ENCODE measurements at places on chromosomes 1 and 21.

DNA sequence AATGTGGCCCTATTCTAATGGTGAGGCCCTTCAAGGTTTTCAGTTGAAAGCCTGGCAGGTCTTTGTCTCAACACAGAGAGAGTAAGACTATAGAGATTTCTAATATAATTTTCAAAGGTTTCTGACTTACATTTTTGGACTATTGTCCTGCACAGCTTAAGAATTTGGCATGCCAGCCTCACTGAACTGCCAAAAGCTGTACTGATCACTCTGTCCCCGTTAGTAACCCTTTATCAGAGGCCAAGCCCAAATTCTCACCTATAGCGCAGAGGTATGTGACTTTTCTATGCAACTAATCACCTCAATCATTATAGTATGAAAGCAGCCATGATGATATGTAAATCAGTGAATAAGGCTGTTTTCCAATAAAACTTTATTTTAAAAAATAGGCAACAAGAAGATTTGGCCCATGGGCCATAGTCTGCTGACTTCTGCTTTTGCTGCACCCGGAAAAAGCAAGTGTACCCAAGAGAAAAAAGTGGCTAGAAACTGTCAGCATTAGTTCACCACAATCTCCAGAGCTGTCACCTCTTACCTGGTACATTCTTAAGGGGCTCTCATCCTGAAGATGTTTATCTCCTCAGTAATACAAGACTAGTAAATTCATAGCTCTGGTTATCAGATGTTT, 85.4 kb downstream of the PIGK start:
- DNase-seq, result no peak

- DNase-seq, result no peak
These were observed 208.4 kb downstream of the ROR1 start for GRCh38 chr1:63982201-63982600.

GRCh38 chr1:33086384-33086850, 5.5 kb downstream of the AZIN2 start:
- peak; percentile 55 for DNase-seq

DNA sequence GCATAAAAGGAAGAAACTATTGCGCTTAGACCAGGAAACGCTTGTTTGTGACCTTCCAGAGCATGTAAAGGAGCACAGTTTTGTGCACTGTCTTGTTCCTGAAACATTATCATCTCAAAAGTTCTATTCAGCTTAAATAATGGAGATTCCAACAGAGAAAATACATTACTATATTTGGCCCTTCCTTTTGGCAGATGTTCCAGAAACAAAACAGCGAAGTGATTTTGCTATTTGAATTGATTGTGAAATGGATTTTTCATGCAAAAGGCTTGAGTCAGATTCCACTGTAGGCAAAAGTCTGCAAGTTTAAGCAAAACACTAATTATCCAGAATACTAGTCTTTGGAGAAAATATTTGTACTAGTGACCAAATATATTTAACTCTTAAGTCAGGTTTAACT, 80.3 kb upstream of the PTBP2 start:
- DNase-seq, result no peak

- no peak for DNase-seq
These were observed 62.7 kb downstream of the HSF2BP start for GRCh38 chr21:43596616-43597015.

- no peak for DNase-seq
These were observed 69.2 kb downstream of the DTL start for GRCh38 chr1:212104586-212105325.

DNA sequence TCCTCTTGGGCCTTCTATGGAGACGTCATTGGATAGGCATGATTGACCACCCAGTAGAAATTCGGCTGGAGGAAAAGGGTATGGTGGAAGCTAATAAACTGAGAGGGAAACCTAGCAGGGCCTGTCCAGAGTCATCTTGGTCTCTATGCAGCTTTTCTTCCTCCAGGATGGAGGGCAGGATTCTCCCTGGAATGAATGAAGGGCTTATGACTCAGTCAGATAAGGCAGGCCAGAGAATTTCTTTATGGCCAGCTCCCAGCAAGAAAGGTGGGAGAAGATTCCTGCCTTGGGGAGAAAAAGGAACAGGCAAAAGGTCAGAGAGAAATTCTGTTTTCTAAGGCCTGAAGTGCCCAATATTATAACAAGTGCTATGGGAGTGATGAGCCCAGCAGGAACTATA, 17.1 kb downstream of the FBLIM1 start:
- DNase-seq, result no peak

DNA sequence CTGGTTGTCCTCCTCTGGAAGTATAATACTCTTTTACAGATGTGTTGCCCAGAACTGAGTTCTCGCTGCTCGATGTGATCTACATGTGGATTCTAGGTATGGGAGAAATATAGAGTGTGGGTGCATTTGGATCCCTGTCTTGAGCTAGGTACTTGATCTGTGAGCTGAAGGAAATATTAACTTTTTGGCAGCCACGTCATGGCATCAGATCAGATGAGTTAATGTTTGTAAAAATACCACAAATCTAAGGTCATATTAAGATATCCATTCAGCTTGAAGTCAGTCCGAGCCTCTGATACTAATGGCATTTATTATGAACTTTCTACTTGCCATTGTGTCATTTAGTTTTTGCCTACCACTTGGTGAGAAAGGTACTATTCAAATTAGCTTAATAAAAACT, 24.6 kb downstream of the MAPKAPK2 start:
- no peak for DNase-seq

DNA sequence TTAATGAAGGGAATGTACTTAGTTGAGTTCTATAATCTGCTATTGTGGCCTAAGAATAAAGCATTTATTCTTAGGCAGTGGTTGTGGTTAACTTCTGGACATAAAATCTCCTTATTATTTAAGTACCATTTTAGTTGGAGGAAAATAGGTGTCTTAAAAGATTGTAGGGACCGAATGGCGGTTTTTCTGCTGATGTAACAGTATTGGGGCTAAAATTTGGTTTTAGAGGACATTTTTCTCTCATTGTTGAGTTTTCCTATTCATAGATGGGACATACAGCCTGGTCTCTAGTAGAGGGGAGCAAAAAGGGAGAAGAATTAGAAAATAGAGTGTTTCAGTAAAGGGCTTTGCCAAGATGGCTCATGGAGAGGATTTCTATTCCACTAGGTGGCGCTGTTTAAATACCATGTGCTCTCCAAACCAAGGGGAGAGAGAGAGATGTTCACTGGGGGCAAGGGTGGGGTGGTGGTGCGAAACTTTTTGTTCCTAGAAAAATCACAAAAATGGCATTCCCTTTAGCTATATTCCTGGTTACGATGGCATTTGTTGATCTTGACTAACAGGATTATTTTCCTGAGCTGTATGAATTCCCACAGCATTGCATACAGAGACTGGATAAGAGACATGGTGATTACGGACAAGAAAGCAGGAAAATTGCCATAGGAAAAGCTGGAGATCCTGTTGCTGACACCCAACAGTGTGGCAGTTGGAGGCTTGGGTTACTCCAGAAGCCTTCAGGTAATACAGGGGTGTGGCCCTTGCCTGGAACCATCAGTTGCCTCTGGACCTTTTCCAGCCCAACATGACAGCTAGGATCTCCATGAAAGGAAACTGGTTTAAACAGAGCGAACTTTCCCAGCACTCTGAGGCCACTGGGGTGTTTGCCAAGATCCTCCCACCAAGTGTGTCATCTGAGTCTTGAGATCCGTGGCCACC, 18.2 kb upstream of the FCGR2A start:
- DNase-seq, result peak; percentile 81

GRCh38 chr21:16305686-16306085, 575.9 kb downstream of the USP25 start:
- no peak for DNase-seq

DNA sequence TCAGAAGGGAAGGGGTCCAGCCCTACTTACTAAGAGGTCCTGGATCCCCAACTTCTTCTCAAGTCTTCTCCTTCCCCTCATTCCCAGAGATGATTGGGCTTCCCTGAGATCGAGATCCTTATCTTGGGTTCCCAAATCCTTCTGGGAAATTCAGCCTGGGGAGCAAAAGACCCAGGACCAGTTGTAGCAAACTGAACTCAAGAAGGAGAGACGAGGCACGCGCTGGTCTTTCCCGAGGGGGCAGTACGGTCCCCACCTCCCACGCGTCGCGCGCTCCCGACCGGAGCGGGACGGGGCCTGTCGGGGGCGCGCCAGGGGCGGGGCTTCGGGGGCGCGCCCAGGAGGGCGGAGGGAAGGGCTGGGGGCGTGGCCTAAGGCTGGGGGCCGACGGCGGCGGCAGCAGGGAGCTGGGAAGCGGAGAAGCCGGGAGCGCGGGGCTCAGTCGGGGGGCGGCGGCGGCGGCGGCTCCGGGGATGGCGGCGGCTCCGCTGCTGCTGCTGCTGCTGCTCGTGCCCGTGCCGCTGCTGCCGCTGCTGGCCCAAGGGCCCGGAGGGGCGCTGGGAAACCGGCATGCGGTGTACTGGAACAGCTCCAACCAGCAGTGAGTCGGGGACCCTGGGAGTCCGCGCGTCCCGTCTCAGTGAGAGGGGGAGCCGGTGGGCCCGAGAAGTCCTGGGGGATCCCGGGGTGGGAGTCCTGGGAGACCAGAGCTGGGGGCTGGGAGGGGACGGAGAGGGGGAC, at the start of gene EFNA3:
EFNA3 (plus strand) TSS at position 369 of the 741 bp plus-strand sequence; CDS start at position 474, 105 bp downstream.
- peak; percentile 73 for DNase-seq

- no peak for DNase-seq
These were observed 8.9 kb downstream of the CACHD1 start for GRCh38 chr1:64478594-64479470.

GRCh38 chr1:157197906-157198435, 59.8 kb upstream of the ETV3 start:
- DNase-seq, result no peak

GRCh38 chr1:165312591-165312990, 43.9 kb downstream of the LMX1A start:
- DNase-seq, result no peak

DNA sequence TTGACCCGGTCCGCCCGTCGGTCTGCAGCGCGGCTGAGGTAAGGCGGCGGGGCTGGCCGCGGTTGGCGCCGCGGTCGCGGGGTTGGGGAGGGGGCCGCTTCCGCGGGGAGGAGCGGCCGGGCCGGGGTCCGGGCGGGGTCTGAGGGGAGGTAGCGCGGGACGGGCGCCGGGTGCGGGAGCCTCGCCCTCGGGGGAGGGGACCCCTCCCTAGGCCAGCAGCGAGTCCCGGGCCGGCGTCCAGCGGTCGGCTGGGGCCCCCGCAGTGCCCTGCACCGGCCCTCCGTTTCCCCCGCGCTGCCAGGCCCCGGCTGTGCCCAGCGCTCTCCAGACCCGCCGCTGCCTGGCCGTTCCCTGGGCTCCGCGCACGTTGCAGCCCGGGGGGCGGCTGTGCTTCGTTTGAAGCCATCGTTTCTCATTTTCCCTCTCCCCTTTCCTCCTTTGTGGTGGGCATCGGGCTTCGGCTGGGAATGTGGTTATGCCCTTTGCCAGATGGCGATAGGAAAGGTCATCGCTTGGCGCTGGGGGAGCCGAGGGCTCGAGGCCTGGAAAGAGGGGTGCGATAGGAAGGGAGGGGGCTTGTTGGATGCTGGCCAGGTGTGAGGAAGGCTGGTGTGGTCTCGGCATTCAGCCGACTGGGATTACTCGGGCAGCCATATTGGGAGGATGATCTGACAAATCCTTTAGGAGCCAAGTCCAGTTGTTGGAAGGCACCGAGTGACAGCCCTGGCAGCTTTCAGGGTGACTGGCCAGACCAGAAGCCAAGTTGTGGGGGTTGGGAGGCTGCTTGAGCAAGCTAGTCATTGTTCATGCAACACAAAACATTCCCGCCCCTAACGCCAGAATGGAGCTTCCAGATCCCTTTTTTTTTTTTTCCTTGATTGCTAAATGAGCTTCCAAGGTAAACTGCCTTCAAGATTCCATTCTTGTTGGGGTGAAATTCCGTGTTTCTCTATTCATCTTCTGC, 753 bp downstream of the KIF1B start:
- no peak for DNase-seq

DNA sequence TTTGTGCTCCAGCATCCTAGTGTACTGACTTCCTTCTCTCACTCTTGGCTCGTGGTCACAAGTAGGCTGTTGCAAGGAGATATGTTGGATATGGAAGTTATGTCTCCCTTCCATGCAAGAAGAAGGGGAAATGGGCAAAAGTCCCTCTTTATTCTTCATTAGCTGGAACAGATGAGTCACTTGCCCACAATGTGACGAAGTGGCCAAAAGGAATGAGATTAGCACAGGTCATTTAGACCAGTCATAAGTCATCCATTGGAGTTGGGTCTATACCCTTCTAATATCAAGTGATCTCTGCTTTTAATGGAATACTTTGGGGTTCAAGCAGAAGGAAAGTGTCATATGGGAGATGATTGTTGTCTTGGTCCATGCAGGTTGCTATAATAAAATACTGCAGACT, 91.2 kb upstream of the NGF start:
- no peak for DNase-seq

- DNase-seq, result no peak
These were observed 124.6 kb downstream of the PEX14 start for GRCh38 chr1:10599194-10599861.

DNA sequence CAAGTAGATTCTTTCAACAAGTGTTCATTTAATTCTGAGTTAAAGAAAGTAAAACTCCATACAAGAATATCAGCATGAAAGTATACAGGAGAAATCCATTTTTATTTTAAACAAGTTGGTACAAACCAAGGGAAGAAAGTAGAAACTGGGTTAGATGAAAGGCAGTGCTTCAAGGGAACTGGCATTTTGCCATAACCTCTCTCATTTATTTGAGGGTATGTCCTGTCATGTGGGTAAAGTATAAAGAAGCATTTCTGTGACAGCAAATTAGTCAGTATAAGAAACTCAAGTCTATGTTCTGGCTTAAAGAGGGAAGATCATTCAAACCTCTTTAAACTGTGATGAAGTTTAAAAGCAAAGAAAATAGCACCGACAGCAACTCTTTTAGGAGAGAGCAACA, 32.0 kb downstream of the OLFM3 start:
- DNase-seq, result no peak

GRCh38 chr1:161838362-161838761, 72.2 kb downstream of the ATF6 start:
- DNase-seq, result no peak

GRCh38 chr1:231460614-231461013, 38.5 kb upstream of the EGLN1 start:
- DNase-seq, result peak; percentile 73

DNA sequence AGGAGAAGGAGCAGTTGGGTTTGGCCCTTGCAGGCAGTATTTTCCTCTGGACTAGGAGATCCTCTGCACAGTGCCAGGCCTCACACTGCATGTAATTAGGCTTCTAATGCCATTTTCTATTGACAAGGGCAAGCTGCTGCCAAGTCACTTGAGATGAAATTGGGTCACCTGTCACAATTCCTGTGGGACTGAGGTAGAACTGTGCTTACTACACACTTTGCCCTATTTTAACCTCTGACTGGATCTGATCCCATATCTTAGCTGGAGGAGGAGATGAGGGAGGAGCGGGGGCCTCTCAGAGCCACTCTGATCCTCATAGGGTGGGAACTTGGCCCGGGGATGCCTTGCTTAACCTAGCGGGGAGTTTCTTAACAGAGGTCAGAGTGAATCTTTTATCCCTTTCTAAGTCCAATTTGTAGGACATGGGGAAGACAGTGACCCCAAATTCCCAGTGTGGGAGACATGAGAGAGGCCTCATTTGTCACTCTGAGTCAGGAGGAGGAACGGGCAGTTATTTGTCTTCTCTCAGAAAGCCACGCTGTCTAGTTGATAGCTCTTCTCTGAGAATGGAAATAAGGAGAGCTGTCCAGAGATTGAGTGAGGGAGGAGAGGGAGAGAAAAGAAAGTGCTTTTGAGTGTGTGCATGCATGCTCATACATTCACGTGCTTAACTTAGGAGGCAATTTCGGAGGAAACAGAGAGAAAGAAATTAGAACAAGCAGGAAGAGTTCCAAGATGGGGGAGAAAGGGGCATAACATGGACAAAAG, 121.3 kb downstream of the CACNA1E start:
- DNase-seq, result no peak

GRCh38 chr1:243927381-243927780, 77.3 kb upstream of the AKT3 start:
- DNase-seq, result no peak

- DNase-seq, result no peak
These were observed 16.4 kb downstream of the PPP2R5A start for GRCh38 chr1:212301580-212301979.
